Jurkat, Clone E6-1 (cell line): ENCODE measurements at places on chromosomes 5 and 9.

DNA sequence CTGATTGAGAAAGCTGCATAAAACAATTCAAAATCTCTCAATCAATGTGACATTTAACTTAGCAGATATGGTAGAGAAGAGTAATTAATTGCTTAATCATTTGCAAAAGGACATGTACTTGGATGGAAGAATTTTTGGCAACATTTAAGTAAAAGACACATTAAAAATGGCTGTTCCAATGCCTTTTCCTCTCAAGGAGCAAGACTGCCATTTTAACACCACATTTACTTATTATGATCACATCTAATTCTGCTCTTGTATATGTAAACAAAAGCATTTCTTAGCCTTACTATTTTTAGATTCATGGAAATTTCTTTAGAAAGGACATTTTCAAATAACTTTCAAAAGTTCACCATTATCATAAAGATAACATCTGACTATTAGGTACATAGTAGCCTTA lies 360.0 kb downstream of the HINT1 start:
- DNase-seq, result no peak

- DNase-seq, result no peak
These were observed 15.5 kb upstream of the LOX start for GRCh38 chr5:122093415-122094180.

DNA sequence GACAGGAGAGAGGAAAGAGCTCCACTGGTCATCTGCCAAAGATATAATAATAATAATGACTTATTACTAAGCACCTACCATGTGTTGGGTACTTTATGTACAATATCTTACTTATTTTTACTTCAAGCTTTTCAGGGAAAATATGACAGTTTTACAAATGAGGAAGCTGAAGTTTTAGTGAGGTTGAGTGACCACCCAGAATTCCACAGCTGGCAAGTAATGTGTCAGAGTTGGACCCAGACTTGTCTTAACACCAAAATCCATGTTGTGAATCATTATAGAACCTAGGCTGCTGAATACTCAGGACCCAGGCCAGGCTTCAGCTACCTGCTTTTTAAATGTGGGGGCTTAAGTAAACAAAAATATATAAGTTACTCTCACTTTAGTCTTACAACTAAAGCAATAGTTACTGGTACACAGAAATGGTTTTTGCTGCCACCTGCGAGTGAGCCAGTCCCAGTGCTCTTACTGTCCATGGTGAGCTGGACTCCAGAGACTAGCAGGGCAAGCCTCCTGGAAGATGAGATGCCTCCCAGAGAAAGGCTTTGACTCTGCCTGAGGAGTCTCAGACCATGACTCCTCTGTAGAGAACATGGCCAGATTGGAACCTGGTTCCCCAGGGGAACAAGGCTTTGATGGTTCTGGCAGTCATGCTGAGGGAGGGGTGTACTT lies 29.9 kb downstream of the RUSC2 start:
- no peak for DNase-seq

- no peak for DNase-seq
These were observed 207.2 kb upstream of the DAB2 start for GRCh38 chr5:39631958-39632357.

DNA sequence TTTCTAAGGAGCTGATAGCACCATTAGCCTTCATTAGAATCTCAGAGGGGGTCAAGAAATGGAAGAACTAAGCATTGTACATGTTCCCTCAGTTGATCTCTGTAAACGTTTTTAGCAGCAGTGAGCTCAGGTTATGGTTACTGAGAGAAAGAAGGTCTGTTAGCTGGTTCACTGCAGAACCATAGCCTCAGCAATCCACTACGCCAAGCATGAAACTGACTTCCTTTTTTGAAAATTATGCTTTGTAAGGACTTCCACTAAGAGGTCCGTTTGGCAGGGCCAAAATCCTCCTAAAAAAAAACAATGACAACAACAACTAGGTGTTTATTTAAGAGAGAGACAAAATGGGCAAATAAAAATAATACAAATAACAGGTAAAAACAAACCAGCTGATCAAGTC lies 273.3 kb downstream of the AOPEP start:
- DNase-seq, result no peak

DNA sequence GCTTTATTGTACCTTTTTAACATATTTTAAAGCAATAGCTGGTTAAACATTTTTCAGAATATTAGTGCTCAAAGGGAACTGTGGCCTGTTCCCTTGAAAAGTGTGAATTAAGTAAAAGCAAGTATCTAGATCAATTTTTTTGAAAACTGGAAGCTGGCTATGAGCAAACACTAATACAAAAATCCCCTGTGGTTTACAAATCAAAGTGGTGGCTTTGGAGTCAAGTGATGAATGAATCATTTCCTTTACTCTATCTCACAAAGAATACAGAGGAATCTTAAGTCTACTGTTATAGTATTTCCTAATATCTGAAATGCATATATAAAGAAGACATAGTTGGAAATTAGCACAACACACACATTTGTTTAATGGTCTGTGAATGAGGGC lies 212.4 kb upstream of the C9orf72 start:
- no peak for DNase-seq

DNA sequence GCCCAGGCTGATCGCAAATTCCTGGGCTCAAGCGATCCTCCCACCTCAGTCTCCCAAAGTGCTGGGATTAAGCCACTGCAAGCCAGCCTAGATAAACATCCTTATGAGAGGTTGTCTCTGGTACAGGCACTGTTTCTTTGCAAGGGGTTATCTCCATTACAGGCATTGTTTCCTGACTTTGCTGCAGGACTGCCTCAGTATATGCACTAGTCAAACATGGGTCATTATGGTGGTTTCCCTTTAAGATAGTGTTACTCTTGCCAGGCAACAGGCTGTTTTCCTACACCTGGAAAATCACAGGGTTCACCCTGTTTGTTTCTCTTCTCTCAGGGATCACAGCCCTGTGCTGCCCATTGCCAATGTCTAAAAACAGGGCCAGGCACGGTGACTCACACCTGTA lies 7.8 kb upstream of the CLTB start:
- no peak for DNase-seq

DNA sequence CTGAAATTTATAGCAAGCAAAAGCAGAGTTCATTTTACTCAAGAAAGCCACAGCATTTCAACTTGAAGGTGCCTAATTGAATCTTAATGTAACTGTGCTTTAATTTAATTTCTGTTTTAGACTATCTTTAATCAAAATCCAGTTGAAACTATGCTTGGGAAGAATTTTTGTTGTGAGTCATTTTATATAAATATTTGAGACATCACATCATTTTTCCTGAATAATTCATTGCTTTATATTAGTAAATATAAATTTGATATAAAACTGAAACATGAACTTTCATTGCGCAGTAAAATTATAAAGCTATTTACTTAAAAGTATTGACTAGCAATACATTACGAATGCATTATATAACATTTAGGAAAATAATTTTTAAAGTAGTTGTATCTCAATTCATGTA lies 1937.1 kb upstream of the CDH9 start:
- no peak for DNase-seq

- DNase-seq, result no peak
These were observed 12.2 kb upstream of the SPINK4 start for GRCh38 chr9:33227741-33228140.

- DNase-seq, result no peak
These were observed 5.6 kb upstream of the IL7R start for GRCh38 chr5:35850967-35851680.

DNA sequence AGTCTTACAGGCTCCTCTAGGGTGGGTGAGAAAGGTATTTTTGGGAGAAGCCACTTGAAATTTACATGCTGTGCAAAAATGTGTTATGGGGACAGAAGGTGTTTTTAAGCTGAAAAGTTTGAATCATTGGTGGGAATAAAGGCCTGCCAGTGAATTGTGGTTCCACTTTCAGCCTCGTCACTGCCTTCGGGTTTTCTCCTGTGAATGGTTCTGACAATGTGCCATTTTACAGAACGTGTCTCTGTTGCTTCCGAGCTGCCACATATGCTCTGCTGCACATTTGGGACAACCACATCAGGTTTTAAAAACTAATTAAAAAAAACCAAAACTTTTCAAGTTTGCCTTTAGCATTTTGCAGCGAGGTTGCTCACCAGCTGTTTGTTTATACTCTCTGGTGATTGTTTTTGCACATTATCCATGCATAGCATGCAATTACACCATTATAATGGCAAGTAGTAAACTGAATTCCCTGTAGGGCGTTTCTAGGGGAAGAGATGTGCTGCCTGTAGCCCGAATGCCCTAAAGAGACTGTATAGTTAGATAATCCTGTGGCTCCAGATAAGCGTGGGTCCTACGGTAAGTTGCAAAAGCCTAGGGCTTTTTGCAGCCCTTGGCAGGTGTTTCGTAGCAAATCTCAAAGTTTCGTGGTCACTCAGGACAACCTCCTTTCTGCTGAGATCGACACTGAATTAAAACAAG lies 40.1 kb upstream of the SUB1 start:
- DNase-seq, result no peak

- DNase-seq, result no peak
These were observed 97.2 kb downstream of the ROR2 start for GRCh38 chr9:91852801-91853347.

GRCh38 chr9:135023786-135024405 lies 63.6 kb upstream of the OLFM1 start:
- no peak for DNase-seq

DNA sequence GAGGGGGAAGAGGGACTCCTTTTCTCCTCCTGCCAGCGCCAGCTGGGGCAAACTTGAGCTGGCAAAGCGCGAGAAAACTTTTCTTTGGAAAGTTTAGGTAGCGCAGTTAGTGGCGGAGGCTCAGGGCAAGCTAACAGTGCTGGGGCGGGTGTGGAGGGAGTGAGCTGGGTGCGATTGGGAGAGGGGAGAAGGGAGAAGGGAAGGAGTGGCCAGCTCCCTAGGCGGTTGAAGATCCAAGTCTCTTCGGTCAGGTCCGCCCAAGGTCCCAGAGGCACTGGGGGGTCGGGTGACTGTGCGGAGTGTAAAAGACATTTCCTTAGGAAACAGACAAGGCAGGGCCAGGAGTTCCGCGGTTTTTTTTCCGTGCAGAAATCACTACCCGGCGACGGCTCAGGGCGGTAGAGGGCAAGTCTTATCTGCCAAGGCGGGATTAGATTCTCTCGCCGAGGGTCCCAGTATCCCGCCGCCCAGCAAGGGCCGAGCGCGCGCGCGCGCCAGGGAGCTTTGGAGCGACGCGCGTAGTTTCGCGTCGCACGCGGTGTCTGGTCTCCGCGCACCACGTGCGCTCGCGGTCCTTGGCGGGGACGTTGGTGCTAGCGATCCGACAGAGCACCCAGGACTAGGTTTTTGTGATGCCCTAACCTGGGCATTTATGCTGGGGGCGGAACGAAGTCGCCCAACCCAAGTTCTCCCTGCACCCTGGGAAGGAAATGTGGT lies 33.6 kb upstream of the NFIB start:
- no peak for DNase-seq

- peak; percentile 94 for DNase-seq
These were observed 77.4 kb downstream of the CFAP77 start for GRCh38 chr9:132487351-132487791.

DNA sequence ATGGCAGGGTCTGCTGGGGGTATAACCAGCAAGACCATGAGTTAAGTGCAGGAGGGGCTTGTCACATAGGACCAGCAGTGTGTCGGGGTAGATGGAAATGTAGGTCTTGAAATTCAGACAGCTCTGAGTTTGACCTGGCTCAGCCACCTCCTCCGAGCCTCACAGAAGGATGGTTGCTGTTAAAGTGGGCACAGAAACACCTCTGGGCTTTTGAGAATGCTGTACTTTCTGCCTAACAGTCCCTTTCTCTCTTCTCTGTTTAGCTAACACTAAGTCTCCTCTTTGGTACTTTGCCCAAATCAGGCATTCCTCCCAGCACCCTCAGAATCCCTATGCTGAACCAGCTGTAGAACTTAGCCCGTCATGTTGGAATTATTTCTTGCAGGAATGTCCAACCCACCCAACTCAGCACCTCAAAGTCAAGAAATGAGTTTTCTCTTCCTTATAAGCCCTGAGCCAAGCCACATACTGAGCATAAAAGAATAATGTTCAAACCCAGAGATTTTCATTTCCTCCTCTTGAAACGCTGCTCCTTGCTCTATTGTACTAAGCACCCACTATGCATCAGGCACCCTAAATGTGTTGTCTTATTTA lies 41.7 kb upstream of the MATR3 start:
- no peak for DNase-seq

- DNase-seq, result no peak
These were observed 2.9 kb upstream of the RBM22 start for GRCh38 chr5:150703762-150704161.

DNA sequence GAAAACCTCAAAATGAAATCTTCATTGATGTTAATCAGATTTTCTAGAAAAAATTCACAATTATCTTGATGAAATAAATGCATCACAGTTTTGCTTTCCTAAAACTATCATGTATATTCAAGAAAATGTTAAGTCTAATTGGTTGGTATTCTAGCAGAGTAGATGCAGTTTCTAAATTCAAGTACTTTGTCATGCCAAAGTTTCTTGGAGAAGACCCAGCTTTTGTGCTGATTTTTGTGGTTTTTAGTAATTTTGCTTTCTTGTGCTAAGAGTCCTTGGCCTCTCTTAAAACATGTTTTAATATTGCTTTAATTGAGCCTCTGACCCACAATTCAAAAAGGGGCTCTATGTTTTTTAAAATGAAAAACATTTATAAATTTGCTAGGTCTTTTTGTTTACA lies 924.8 kb upstream of the PTPRD start:
- no peak for DNase-seq

GRCh38 chr5:144365885-144366284 lies 195.2 kb downstream of the KCTD16 start:
- no peak for DNase-seq

DNA sequence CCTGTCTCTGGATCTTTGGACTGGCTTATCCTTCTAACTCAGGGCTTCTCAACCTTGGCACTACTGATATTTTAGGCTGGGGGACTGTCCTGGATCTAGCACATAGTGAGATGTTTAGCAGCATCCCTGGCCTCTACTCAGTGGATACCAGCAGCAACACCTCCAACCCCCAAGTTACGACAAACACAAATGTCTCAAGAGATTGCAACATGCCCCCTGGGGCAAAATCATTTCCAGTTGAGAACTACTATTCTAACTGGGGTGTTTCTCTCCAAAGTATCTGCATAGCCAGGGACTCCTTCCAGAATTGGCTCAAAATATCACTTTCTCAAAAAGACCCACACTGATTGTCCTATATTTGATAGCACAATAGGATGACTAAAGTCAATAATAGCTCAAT lies 7.2 kb upstream of the TLR4 start:
- no peak for DNase-seq

DNA sequence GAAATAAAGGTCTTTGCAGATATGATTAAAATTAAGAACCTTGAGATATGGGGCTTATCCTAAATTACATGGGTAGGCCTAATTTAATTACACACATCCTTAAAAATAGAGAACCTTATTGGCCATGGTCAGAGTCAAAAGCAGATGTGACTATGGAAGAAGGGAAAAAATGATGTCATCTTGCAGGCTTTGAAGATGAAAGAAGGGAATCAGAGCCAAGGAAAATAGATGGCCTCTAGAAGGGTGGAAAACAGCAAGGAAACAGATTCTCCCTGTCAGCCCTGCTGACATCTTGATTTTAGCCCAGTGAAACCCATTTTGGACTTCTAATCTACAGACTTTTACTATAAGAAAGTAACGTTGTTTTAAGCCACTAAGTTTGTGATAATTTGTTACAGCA lies 37.6 kb upstream of the KCNN2 start:
- no peak for DNase-seq

- DNase-seq, result peak; percentile 81
These were observed 7.5 kb upstream of the SLC6A18 start for GRCh38 chr5:1217596-1218206.

- DNase-seq, result peak; percentile 93
These were observed 50.8 kb downstream of the ADAMTS12 start for GRCh38 chr5:33840927-33841547.
